ENCODE measurements at places on chromosomes 7 and 10.

GRCh38 chr10:30553626-30554439 is 75.7 kb downstream of the LYZL2 start:
- DNase-seq = peak; percentile 8
- no peak overlapping the region for H3K4me3 ChIP-seq
- peaks cover 10% of the 10 kb centered on the region for H3K4me1 ChIP-seq

- peaks cover 9% of the 10 kb centered on the region for H3K4me1 ChIP-seq
- H3K27me3 ChIP-seq = no peaks in the 10 kb centered on the region
- no peaks in the 10 kb centered on the region for H3K36me3 ChIP-seq
These were observed 41.6 kb downstream of the FRMPD2 start for GRCh38 chr10:48232717-48233447.

GRCh38 chr7:142556740-142557139 is 192.5 kb upstream of the PRSS1 start:
- H3K27me3 ChIP-seq = no peaks in the 10 kb centered on the region
- H3K36me3 ChIP-seq = no peaks in the 10 kb centered on the region
- no peak overlapping the region for H3K27ac ChIP-seq

GRCh38 chr7:101155303-101155702 is 1.0 kb downstream of the AP1S1 start:
- DNase-seq = no peak
- peak overlapping the region; percentile 90 for H3K4me3 ChIP-seq
- peaks cover 9% of the 10 kb centered on the region for H3K4me1 ChIP-seq
- H3K27me3 ChIP-seq = no peaks in the 10 kb centered on the region

GRCh38 chr7:131827421-131827820 is 271.0 kb upstream of the PODXL start:
- peak overlapping the region; percentile 65 for H3K27ac ChIP-seq
- no peak overlapping the region for H3K4me3 ChIP-seq
- H3K4me1 ChIP-seq = no peaks in the 10 kb centered on the region
- peaks cover 1% of the 10 kb centered on the region for H3K27me3 ChIP-seq
- no peaks in the 10 kb centered on the region for H3K36me3 ChIP-seq

DNA sequence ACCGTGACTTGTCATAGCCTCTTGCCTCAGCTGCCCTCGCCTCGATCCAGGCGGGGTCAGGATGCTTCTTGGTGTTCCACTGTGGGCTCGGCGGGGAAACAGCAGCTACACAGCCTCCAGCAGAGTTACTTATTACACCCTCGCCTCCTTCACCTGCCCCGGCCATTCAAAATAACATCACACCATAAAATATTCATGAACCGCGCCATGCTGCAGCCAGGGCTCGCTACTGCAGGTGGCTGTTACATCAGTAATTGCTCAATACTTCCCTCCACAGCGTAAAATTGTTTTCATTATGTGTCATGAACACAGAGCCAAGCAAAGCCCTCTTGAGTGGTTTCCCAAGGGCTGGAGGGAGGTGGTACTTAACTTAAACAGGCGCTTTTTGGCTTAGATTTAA is 241.5 kb upstream of the SP8 start:
- H3K4me1 ChIP-seq = peaks cover 29% of the 10 kb centered on the region
- peaks cover 42% of the 10 kb centered on the region for H3K27me3 ChIP-seq
- no peak overlapping the region for H3K4me3 ChIP-seq
- peak overlapping the region; percentile 87 for H3K27ac ChIP-seq
- DNase-seq = peak; percentile 43

DNA sequence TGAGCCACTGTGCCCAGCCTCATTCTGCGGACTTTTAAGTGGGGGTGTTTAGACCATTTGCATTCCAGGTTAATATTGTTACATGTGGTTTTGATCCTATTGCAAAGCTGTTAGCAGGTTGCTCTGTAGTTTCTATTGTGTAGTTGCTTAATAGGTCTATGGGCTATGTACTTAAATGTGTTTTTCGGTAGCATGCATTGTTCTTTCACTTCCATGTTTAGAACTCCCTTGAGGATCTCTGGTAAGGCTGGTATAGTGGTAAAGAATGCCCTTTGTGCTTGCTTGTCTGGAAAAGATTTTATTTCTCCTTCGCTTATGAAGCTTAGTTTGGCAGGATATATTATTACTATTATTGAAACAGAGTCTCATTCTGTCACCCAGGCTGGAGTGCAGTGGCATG is 13.4 kb upstream of the LRRD1 start:
- H3K27ac ChIP-seq = no peak overlapping the region
- H3K27me3 ChIP-seq = no peaks in the 10 kb centered on the region
- peaks cover 2% of the 10 kb centered on the region for H3K36me3 ChIP-seq

DNA sequence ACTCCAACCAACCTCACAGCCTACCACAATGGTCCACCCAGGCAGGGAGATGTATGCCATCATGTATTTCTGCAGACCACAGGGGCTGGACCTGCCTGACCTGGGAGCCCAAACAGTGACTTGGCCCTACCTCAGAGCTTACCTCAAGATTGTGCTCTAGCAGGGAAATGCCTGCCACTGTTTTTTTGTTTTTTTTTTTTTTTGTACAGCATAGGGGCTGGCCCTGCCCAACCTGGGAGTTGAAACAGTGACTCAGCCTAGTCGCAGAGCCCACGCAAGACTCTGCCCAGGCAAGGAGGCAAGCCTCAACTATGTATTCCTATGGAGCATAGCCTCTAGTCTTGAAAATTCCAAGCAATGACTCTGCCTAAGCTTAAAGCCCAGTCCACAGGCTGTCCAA is 39.3 kb upstream of the CDK6 start:
- no peak overlapping the region for H3K4me3 ChIP-seq
- no peaks in the 10 kb centered on the region for H3K4me1 ChIP-seq
- no peaks in the 10 kb centered on the region for H3K36me3 ChIP-seq
- no peaks in the 10 kb centered on the region for H3K27me3 ChIP-seq

- DNase-seq = no peak
- H3K27ac ChIP-seq = no peak overlapping the region
- H3K4me1 ChIP-seq = peaks cover 1% of the 10 kb centered on the region
- no peak overlapping the region for H3K4me3 ChIP-seq
- H3K36me3 ChIP-seq = no peaks in the 10 kb centered on the region
These were observed 2.5 kb upstream of the BTRC start for GRCh38 chr10:101351477-101351876.

GRCh38 chr10:218798-219197 is 83.5 kb downstream of the ZMYND11 start:
- H3K4me1 ChIP-seq = no peaks in the 10 kb centered on the region
- no peak for DNase-seq
- peaks cover 41% of the 10 kb centered on the region for H3K36me3 ChIP-seq
- no peak overlapping the region for H3K27ac ChIP-seq
- no peaks in the 10 kb centered on the region for H3K27me3 ChIP-seq

GRCh38 chr7:112103246-112103645 is 103.0 kb downstream of the DOCK4 start:
- peaks cover 9% of the 10 kb centered on the region for H3K4me1 ChIP-seq
- H3K27me3 ChIP-seq = no peaks in the 10 kb centered on the region

GRCh38 chr7:91427051-91427450 is 162.8 kb downstream of the FZD1 start:
- no peaks in the 10 kb centered on the region for H3K27me3 ChIP-seq
- no peaks in the 10 kb centered on the region for H3K36me3 ChIP-seq
- no peak for DNase-seq
- no peaks in the 10 kb centered on the region for H3K4me1 ChIP-seq

GRCh38 chr10:132478341-132479023 is 59.1 kb upstream of the INPP5A start:
- DNase-seq = no peak
- H3K36me3 ChIP-seq = no peaks in the 10 kb centered on the region
- H3K27me3 ChIP-seq = no peaks in the 10 kb centered on the region
- H3K4me3 ChIP-seq = no peak overlapping the region
- no peak overlapping the region for H3K27ac ChIP-seq

DNA sequence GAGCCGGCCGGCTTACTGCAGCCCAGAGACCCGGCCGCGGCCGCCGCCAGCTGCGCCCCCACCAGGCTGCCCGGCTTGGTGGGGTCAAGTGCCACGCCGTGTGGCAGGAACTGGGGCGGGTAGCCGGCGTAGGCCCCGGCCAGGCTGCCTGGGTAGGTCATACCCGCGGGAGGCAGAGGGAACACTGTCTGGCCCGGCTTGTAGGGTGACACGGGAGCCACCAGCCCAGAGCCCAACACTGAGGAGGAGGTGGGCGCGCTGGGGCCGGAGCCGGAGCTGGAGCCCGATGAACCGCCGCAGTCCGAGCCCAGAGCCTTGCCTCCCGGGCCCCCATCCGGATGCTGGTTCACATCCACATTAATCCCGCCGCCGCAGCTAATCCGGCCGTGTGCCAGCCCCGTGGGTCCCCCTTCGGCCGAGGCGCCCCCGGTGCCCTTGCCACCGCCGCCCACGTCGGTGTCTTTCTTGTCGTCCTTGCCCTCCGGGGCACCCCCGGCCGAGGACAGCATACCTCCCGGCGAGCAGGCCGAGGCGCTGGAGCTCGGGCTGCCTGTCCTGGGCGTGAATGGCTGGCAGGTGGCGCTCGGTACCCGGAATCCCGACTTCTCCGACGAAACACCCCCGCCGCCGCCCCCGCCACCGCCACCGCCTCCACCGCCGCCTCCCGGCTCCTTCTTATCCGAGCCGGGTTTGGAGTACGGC is 2.0 kb downstream of the ZNF503 start:
- peaks cover 24% of the 10 kb centered on the region for H3K36me3 ChIP-seq
- H3K4me3 ChIP-seq = peak overlapping the region; percentile 88
- no peak overlapping the region for H3K27ac ChIP-seq
- peaks cover 8% of the 10 kb centered on the region for H3K4me1 ChIP-seq
- peak; percentile 75 for DNase-seq
- H3K27me3 ChIP-seq = peaks cover 51% of the 10 kb centered on the region

DNA sequence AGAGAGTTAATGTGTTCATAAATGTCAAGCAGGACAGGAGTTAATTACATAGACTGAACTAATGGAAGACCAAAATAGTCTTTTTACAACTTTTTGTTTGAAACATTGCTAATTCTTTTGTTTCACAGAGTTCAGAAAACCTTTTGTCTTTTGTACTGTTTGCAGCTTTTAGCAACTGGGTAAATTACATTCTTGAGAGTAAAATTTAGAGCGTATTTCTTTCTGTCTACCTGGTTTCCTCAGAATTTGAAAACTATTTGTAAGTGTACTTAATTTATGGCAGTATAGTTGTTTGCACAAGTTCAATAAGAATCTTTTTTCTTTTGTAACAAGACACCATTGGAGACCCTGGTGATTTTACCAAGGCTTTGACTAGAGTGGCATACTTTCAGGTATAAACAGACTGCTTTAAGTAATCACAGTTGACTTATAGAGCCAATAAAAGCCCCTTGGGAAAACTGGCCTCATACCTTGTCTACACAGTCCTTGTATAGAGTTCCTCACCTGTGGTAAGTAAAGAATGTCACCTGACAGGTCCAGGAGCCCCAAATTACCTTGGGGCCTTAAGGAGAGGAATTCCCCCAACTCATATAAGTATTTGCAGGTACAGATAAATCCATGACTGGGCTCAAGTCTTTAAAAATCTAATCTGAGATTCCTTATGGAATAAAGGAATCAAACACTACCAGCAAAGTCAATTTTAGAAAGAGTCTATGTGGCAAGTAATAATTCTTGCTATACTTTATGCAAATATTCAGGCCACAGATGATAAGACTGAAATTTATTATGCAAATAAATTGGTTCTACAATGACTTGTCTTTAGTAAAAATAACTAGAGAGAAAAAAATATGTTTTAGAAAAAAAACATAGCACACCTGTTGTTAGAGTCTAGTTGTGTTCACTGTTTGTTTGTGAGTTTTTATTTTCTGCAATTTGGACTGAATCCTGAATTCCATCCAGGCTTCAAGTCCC is 23.6 kb upstream of the CREB3L2 start:
- H3K4me1 ChIP-seq = no peaks in the 10 kb centered on the region
- no peaks in the 10 kb centered on the region for H3K36me3 ChIP-seq
- no peak overlapping the region for H3K4me3 ChIP-seq
- H3K27ac ChIP-seq = no peak overlapping the region
- DNase-seq = no peak

DNA sequence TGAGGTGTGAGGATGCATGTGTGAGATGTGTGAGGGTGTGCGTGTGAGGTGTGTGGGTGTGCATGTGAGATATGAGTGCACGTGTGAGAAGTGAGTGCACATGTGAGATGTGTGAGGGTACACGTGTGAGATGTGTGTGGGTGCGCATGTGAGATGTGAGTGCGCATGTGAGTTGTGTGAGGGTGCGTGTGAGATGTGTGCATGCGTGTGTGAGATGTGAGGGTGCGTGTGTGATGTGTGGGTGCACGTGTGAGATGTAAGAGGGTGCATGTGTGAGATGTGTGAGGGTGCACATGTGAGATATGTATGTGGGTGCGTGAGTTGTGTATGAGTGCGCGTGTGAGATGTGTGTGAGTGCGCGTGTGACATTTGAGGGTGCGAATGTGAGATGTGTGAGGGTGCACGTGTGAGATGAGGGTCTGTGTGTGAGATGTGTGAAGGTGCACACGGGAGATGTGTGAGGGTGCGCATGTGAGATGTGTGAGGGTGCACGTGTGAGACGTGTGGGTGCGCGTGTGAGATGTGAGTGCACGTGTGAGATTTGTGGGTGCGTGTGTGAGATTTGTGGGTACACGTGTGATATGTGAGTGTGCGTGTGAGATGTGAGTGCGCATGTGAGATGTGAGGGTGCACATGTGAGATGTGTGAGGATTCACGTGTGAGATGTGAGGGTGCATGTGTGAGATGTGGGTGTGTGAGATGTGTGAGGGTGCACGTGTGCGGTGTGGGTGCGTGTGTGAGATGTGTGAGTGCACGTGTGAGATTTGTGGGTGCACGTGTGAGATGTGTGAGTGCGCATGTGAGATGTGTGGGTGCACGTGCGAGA is 30.5 kb downstream of the PPIF start:
- H3K27ac ChIP-seq = no peak overlapping the region
- no peak overlapping the region for H3K4me3 ChIP-seq
- no peaks in the 10 kb centered on the region for H3K27me3 ChIP-seq
- peaks cover 3% of the 10 kb centered on the region for H3K4me1 ChIP-seq
- peaks cover 2% of the 10 kb centered on the region for H3K36me3 ChIP-seq
- no peak for DNase-seq

DNA sequence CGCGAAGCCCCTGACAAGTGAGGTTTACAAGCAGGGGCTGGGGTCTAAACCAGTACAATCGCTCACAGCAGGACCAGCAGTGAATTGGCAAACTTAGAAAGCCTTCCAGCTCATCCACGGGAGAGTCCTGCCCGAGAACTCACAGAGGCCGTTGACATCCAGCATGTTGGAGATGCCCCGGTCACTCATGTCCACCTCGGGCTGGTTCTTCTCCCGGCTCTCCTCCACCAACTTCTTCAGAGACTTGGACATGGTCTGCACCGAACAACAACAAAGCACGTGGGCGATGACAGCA is 447 bp downstream of the RSU1 start:
- H3K27ac ChIP-seq = no peak overlapping the region
- H3K4me1 ChIP-seq = peaks cover 5% of the 10 kb centered on the region
- H3K36me3 ChIP-seq = no peaks in the 10 kb centered on the region
- no peaks in the 10 kb centered on the region for H3K27me3 ChIP-seq

GRCh38 chr7:99123571-99124033 is 20.3 kb downstream of the SMURF1 start:
- H3K4me1 ChIP-seq = no peaks in the 10 kb centered on the region
- no peaks in the 10 kb centered on the region for H3K27me3 ChIP-seq
- DNase-seq = no peak
- peaks cover 2% of the 10 kb centered on the region for H3K36me3 ChIP-seq

- no peak overlapping the region for H3K27ac ChIP-seq
- H3K4me3 ChIP-seq = no peak overlapping the region
- no peak for DNase-seq
- no peaks in the 10 kb centered on the region for H3K36me3 ChIP-seq
- H3K27me3 ChIP-seq = peaks cover 39% of the 10 kb centered on the region
These were observed 171.5 kb upstream of the SP4 start for GRCh38 chr7:21256310-21256877.

GRCh38 chr7:68564306-68565135 is 1033.8 kb upstream of the AUTS2 start:
- H3K4me3 ChIP-seq = no peak overlapping the region
- no peaks in the 10 kb centered on the region for H3K36me3 ChIP-seq
- H3K4me1 ChIP-seq = no peaks in the 10 kb centered on the region
- H3K27ac ChIP-seq = no peak overlapping the region

- no peaks in the 10 kb centered on the region for H3K27me3 ChIP-seq
- no peak for DNase-seq
- H3K4me1 ChIP-seq = peaks cover 2% of the 10 kb centered on the region
- H3K4me3 ChIP-seq = no peak overlapping the region
These were observed 34.8 kb upstream of the FEZF1 start for GRCh38 chr7:122339145-122339904.
